T-helper 2 cell (primary cell): ENCODE measurements at places on chromosomes 16 and 17.
A peak's percentile ranks its signal among the peaks of the same experiment; 100 is the strongest.

DNA sequence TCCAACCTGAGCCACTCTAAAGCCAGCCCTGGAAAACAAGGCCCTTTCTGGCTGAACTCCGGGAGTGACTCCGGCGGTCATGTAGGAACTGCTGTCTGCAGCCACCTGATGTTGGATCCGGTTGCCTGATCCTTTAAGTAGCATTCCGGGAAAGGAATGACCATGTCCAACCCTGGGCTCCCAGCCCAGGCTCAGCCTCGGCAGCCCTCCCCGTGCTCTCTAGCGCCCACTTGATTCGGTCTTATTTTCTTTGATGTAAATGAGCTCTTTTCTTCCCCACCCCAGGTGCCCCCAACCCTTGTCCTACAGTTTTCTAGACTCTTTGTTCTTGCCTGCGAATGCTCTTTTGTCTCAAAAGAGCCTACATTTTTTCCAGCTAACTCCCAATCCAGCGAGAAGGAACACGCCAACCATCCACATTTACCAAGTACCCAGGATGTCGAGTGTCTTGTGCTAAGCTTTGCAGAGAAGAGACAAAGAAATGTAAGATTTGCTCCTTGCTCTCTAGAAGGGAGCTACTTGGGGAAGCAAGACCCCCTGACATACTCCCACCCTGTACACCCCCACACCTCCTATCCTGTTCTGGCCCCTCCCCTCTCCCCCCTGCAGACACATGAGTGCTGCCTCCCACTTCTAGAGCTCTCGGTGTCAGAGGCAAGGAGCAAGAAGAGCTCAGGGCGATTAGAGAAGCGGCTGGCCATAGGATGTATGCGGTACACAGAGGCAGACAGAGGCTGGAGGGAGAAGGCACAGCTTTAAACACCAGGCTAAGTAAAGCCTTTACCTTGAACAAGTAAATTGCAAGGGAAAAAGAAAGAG is 53.8 kb downstream of the COG7 start:
- no peak for DNase-seq

DNA sequence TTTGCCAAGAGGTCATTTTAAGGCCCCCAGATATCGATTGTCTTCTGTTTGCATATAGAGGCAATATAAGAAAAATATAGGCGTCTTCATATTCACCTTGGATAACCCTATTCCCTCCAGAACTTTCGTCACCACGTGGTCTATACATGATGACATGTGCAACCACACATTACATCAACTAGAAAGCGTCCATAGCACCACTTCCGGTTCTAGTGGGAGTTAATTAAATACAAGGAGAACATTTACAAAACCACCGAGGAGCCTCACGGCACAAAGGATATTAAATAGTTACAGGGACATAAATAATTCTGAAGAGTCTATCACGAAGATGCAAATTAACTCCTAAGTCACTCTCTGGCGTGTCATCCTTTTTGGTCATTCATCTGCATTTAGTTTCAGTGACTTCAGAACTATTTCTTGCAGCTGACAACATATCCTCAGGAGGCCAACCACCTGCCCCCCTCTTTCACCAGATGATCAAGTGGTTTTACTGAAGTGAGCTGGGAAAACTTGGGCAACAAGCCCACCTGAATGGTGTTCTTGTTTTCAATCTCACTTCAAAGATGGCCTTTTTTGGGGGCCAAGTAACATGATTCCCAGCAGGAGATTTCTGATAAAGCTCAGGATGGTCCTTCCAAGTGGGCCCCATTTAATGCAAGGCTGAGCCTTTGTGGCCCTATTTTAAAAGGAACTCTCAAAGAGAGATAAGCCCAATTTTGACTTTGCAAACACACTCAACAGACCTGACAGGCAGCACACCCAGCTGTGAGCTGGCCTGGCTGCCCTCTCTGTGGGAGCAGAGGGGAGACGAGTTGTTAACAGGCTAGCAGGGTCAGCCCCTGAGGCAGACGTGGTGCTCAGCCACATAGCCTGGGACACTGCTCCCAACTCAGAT is 15.3 kb downstream of the CMTM3 start:
- DNase-seq = no peak

DNA sequence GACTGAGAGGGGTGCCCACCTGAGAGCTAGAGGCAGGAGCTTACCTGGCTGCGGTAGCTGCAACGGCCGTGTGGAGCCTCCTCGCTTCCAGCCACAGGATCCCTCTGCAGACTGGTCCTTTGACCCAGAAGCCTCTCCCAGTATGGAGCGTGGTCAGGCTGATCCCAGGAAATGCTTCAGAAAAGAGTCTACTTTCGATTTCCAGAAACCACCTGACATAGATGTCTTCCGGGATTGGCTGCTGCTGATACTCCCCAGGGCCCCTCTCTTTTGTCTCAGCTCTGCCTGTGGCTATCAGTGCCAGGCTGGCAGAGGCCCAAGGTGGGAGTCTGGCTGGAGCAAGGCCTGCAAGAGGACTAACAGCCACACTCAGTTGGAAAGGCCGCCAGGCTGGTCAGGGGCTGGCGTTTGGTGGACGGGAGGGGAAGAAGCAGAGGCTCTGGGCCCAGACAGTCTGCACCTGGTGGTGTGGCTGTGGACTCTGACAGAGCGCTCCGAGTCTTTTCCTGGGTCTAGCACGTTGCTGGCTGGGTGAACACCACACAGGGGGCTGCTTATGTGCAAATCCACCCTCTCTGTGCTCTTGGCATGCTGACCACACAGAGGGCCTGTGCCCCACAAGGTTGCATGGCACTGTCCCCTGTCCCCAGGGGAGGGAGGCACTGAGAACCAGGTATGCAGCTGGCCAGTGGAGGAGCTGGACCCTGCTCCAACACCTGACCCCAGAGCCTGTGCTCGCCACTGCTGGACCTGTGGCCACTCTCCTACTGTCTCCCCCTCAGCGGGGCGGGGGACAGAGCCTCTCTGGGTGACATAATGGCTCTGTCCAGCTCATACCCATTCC is at the start of gene LGALS3BP:
LGALS3BP (minus strand) TSS at position 144 of the 844 bp plus-strand sequence. CDS start 2,732 bp downstream, outside the sequence.
- peak; percentile 55 for DNase-seq

- no peak for DNase-seq
These were observed 23.7 kb downstream of the PPL start for GRCh38 chr16:4913130-4913773.

GRCh38 chr17:44901411-44901921 is 2.2 kb upstream of the EFTUD2 start:
- DNase-seq = no peak

DNA sequence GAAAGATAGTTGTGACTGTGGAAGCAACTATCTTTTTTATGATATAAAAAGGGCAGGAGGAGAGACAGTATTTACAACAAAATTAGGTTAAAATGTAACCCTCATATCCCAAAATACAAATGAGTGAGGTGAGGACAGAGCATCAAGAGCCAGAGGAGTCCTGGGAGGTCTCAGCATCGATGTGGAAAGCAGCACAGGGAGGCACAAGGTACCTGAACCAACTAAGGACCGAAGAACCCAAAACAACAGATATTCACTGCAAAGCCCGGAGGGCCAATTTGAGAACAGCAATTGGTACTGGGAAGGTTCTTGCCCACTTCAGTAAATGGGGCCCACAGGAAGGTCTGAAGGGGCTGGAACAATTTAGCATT is 37.6 kb downstream of the CMC2 start:
- no peak for DNase-seq

GRCh38 chr17:40086150-40087044 is 14.0 kb downstream of the NR1D1 start:
- peak; percentile 48 for DNase-seq

- DNase-seq = no peak
These were observed 127.0 kb upstream of the PMFBP1 start for GRCh38 chr16:72298961-72299360.

DNA sequence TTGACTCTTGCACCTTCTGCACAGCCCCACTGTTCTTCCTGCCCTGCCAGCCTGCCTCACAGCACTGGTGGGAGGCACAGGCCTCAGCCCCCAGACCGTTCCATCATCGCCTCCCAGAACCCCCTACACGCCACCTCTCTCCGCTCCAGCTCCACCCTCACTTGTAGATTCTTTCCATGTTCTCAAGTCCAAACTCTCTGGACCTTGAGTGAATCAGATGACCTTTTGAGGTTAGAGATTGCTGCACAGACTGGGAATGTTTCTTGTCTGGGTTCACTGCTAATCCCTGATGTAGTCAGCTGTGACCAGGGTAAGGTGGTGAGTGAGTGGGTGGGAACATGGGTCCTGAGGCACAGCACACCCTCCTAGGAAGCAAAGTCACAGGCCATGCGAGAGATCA is 272.4 kb downstream of the IRF8 start:
- DNase-seq = no peak

- no peak for DNase-seq
These were observed 149.5 kb downstream of the TMEM132E start for GRCh38 chr17:34728771-34729310.

- no peak for DNase-seq
These were observed 22.7 kb upstream of the PPM1D start for GRCh38 chr17:60577147-60577915.

GRCh38 chr16:57842601-57843000 is 40.3 kb upstream of the KIFC3 start:
- DNase-seq = no peak

GRCh38 chr16:20611975-20612481 is 35.9 kb upstream of the ACSM2B start:
- no peak for DNase-seq

DNA sequence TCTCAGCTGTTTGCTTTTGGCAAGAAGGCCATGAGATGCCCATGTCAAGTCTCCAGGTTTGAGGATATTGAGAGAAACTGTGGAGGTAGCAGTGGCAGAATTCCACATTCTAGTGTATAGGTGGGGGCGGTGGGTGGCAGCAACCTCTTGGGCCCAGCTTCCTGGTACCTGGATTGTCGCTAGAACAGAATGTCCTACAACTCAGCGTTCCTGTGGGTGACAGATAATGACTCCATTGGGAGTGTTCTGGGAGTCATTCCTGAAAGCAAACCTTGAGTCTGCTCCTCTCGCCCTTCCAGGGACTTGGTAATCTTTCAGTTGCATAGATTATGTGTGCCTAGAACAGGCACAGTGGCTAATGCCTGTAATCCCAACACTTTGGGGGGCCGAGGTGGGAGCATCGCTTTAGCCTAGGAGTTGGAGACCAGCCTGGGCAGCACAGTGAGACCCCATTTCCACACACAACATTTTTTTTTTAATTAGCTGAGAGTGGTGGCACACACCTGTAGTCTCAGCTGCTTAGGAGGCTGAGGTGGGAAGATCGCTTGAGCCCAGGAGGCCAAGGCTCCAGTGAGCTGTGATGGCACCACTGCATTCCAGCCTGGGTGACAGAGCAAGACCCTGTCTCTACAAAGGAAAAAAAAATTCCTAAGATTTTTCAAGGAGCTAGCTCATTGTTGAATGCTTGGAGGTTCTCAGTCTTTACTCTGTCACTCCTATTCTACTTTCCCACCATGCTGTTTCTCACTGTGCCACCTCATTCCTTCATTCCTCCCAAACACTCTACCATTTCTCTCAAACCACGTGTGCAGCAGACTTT is 37.9 kb upstream of the METTL16 start:
- no peak for DNase-seq

GRCh38 chr16:11163761-11164261 is 92.2 kb downstream of the SOCS1 start:
- no peak for DNase-seq

GRCh38 chr16:62137996-62138395 is 101.8 kb upstream of the CDH8 start:
- no peak for DNase-seq

DNA sequence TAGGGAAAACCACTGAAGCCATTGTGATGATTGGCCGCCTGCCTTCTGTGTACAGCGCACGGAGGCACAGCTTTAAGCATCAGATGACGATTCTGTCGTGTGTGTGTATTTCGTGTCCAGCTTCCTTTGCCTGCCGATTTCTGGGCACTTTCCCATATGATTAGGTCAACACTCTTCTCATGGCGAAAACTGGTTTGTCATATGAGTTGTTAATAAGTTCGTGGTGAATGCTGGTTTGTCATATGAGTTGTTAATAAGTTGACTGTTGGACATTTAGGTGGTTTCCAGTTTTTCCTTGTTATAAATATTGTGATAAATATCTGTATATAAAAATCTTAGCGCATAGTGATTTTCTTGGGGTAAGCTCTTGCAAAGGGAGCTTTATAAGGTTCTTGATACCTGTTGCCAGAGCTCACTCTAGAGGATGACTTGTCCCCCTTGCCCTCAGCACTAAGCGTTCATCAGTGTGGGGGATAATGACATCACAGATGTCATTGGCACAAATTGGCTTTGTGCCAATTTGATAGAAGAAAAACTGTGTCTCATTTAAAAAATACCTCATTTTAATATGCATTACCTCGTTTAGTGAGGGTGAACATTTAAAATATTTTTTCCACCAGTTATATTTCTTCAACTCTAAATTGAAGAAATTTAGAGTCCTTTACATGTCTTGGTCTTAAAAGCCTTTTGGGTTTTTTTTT is 40.0 kb downstream of the PGS1 start:
- DNase-seq = no peak

DNA sequence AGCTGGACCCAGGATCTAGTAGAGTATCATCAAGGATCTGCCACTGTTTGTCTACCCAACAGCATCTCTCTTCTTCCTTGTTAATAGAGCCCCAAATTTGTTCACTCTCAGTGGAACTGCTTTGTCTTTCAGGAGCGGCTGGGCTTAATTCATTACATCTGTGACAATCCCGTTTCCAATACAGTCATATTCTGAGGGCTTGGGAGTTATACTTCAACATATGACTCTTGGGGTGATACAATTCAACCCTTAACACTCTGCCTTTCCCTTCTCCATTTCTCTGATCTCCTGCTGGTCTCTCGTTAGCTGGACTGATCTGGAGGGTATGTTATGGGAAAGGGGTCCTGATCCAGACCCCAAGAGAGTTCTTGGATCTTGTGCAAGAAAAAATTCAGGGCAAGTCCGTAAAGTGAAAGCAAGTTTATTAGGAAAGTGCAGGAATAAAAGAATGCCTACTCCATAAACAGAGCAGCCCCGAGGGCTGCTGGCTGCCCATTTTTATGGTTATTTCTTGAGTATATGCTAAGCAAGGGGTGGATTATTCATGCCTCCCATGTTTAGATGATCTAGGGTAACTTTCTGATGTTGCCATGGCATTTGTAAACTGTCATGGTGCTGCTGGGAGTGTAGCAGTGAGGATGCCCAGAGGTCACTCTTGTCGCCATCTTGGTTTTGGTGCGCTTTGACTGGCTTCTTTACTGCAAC is 42.4 kb downstream of the IQCK start:
- no peak for DNase-seq

- DNase-seq = no peak
These were observed 791.3 kb upstream of the SOX9 start for GRCh38 chr17:71329310-71330098.
